Aorta (tissue), 5 donors: ENCODE measurements at places on chromosomes 3 and 15. TPM values are rescaled to one million over a fixed set of nuclear protein-coding genes. Genes with fewer than 3 reads are reported as not detected.

CATSPER2 gene
- 9.3 TPM for total RNA-seq

ACTC1 gene
- 107 TPM for total RNA-seq

EID1 gene
- 169 TPM for total RNA-seq

GCNT3 gene
- total RNA-seq, result not detected

ATP13A3 gene
- total RNA-seq, result 189 TPM

ATP8B4 gene
- 19.1 TPM for total RNA-seq

WNT7A gene
- total RNA-seq, result not detected

XYLB gene
- total RNA-seq, result 6.2 TPM

CEMIP gene
- total RNA-seq, result 7.5 TPM

SHF gene
- total RNA-seq, result 19.0 TPM

DZIP3 gene
- 9.3 TPM for total RNA-seq

LHFPL4 gene
- not detected for total RNA-seq

GOLGA8R gene
- total RNA-seq, result 6.4 TPM

LINGO1 gene
- total RNA-seq, result 1.9 TPM

RASSF1 gene
- total RNA-seq, result 41.6 TPM

ROBO2 gene
- 1.0 TPM for total RNA-seq

RPP25 gene
- 5.8 TPM for total RNA-seq

SNTN gene
- not detected for total RNA-seq

C2CD4A gene
- 0.36 TPM for total RNA-seq

ARL8B gene
- total RNA-seq, result 61.3 TPM

ENTPD3 gene
- total RNA-seq, result 2.2 TPM

TF gene
- 1.1 TPM for total RNA-seq

OR4F15 gene
- total RNA-seq, result not detected

RTP4 gene
- total RNA-seq, result 1.8 TPM

CA12 gene
- total RNA-seq, result 29.7 TPM

NSMCE3 gene
- 6.1 TPM for total RNA-seq

GJD2 gene
- 0.13 TPM for total RNA-seq

MAP6D1 gene
- 1.7 TPM for total RNA-seq

CDHR4 gene
- 1.1 TPM for total RNA-seq

RBPMS2 gene
- 9.9 TPM for total RNA-seq

ARID3B gene
- 11.7 TPM for total RNA-seq

NEK10 gene
- 3.5 TPM for total RNA-seq

GNB4 gene
- total RNA-seq, result 84.9 TPM

SLC12A6 gene
- 40.5 TPM for total RNA-seq

FGF12 gene
- 1.2 TPM for total RNA-seq

KIAA1143 gene
- total RNA-seq, result 33.0 TPM

CCDC191 gene
- 8.6 TPM for total RNA-seq

RLBP1 gene
- not detected for total RNA-seq

GOLGA6D gene
- total RNA-seq, result not detected

TMEM212 gene
- not detected for total RNA-seq

DAZL gene
- total RNA-seq, result not detected

HRH1 gene
- 22.4 TPM for total RNA-seq

SAMD7 gene
- total RNA-seq, result not detected

LTK gene
- total RNA-seq, result 0.19 TPM

CHDH gene
- 3.7 TPM for total RNA-seq

LRRC31 gene
- not detected for total RNA-seq

LRRN1 gene
- total RNA-seq, result 4.8 TPM

AADACL2 gene
- total RNA-seq, result 0.24 TPM

CSPG4 gene
- total RNA-seq, result 86.8 TPM

SLC28A2 gene
- not detected for total RNA-seq

ST8SIA2 gene
- total RNA-seq, result not detected

GUCA1C gene
- not detected for total RNA-seq

MAPKAPK3 gene
- total RNA-seq, result 24.8 TPM
